ENCODE measurements at places on chromosomes 13 and 19.
A peak's percentile ranks its signal among the peaks of the same experiment; 100 is the strongest.

GRCh38 chr19:8498295-8498694 lies 4.1 kb downstream of the PRAM1 start:
- no peak for DNase-seq

- no peak for DNase-seq
Measured at GRCh38 chr13:108083056-108083455, 132.3 kb downstream of the LIG4 start.

GRCh38 chr13:23380534-23380933 lies 53.0 kb downstream of the SACS start:
- DNase-seq, result no peak

- no peak for DNase-seq
Measured at GRCh38 chr19:21314676-21315075, 14.5 kb downstream of the ZNF708 start.

DNA sequence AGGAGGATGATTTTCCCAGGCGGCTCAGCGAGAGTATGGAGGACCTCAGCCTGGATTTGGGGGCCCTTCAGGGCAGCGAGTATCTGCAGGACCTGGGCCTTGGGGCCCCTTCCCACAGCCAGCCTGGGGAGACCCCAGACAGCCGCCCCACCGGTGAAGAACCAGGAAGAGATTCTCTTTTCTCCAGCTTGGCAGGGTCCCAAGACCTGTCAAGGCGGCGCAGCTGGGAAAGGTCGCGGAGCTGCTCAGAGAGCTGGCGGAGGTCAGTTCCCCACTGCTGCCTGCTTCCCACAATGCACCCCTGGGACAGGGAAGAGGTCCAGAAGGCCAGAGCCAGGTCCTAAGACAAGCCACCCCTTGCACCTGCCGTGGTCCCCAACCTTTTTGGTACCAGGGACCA lies 24.1 kb downstream of the ARHGEF18 start:
- no peak for DNase-seq

GRCh38 chr19:11105014-11105636 lies 15.9 kb downstream of the LDLR start:
- DNase-seq, result no peak

- DNase-seq, result peak; percentile 93
Measured at GRCh38 chr13:106535552-106536243, at the start of gene EFNB2. EFNB2 (minus strand) TSS chr13:106535662; CDS start chr13:106534964, 698 bp downstream.

- no peak for DNase-seq
Measured at GRCh38 chr13:67277581-67277980, 47.4 kb upstream of the PCDH9 start.

GRCh38 chr19:13234518-13234917 lies 84.3 kb downstream of the IER2 start:
- peak; percentile 75 for DNase-seq

GRCh38 chr13:68369739-68370138 lies 1139.6 kb upstream of the PCDH9 start:
- DNase-seq, result no peak

- DNase-seq, result no peak
Measured at GRCh38 chr13:26411206-26411605, 146.3 kb upstream of the WASF3 start.

GRCh38 chr13:113964251-113964995 lies 9.5 kb downstream of the C13orf46 start:
- no peak for DNase-seq

DNA sequence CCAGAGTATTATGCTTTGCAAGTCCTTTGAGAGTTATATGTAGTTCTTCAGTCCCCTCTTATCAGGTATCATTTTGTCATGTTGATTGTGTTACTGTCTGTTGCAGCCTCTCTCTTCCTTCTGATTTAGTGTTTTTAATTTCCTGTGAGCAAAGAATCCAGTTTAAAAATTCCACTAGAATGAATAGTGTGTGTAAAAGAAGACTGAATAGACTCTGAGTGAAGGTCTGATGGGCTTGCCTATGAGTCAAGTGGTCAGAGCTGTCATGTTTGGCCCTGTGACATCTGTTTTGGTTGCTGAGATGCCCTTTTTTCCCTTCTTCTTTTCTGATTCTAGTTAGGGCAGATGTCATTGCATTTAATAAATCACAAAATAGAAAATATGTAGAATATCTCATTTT lies 23.3 kb upstream of the KCTD4 start:
- DNase-seq, result no peak

GRCh38 chr13:47457626-47458025 lies 543.4 kb downstream of the SUCLA2 start:
- no peak for DNase-seq

GRCh38 chr13:107241381-107241780 lies 673.4 kb upstream of the ARGLU1 start:
- DNase-seq, result no peak

DNA sequence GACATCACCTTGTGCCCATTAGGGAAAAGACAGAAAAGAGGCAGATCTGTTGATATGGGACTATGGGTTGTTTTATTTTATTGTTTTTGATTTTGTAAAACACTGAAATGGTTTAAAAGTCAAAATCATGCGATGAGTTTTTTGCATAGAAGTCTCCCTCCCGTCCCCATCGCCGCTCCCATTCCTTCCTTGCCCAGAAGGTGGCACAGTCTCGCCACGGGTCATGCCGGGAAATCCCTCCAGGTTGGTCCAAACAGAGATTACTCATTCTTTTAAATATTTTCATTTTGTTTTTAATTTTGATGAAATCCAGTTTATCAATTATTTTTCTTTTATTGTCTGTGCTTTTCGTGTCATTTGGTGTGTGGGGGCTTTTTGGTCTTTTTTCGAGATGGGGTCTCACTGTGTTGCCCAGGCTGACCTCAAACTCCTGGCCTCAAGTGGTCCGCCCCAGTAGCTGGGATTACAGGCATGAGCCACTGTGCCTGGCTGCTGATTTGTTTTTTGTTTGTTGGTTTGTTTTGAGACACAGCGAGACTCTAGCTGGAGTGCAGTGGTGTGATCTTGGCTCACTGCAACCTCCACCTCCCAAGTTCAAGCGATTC lies 9.2 kb downstream of the PGPEP1 start:
- DNase-seq, result no peak

GRCh38 chr13:43390619-43391018 lies 367.2 kb downstream of the DNAJC15 start:
- DNase-seq, result no peak

DNA sequence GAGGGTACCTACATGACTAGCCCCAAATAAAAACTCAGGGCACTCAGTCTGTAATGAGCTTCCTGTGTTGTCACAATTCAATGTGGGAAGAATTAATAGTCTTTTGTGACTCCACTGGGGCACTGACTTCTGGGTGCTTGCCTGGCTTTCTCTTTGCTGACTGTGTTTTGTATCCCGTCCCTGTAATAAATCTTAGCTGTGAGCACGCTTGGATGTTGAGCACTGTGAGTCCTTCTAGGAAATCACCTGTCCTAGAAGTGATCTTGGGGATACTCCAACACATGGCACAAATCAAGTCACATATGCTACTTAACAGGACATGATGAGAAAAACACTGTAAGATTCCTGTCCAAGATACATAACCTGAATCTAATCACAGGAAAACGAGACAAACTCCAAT lies 83.0 kb downstream of the USP12 start:
- no peak for DNase-seq

GRCh38 chr19:6062274-6062673 lies 48.0 kb downstream of the RFX2 start:
- no peak for DNase-seq

GRCh38 chr13:112828082-112828699 lies 138.4 kb downstream of the ATP11A start:
- no peak for DNase-seq

- DNase-seq, result no peak
Measured at GRCh38 chr19:41910240-41910991, 17.8 kb downstream of the ERFL start.

DNA sequence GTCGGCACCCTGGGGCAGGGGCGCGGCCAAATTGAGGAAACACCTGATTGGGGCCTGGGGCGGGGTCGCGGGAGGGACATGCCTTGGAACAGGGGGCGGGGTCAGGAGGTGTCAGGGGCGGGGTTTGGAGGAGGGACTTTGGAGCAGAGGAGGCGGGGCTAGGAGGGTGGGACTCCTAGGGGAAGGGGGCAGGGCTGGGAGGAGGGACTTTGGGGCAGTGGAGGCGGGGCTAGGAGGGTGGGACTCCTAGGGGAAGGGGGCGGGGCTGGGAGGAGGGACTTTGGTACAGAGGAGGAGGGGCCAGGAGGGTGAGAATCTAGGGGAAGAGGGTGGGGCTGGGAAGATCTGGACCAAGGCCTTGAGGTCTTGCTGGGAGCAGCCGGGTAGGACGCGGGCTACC lies 21.9 kb downstream of the GRIN2D start:
- DNase-seq, result no peak

DNA sequence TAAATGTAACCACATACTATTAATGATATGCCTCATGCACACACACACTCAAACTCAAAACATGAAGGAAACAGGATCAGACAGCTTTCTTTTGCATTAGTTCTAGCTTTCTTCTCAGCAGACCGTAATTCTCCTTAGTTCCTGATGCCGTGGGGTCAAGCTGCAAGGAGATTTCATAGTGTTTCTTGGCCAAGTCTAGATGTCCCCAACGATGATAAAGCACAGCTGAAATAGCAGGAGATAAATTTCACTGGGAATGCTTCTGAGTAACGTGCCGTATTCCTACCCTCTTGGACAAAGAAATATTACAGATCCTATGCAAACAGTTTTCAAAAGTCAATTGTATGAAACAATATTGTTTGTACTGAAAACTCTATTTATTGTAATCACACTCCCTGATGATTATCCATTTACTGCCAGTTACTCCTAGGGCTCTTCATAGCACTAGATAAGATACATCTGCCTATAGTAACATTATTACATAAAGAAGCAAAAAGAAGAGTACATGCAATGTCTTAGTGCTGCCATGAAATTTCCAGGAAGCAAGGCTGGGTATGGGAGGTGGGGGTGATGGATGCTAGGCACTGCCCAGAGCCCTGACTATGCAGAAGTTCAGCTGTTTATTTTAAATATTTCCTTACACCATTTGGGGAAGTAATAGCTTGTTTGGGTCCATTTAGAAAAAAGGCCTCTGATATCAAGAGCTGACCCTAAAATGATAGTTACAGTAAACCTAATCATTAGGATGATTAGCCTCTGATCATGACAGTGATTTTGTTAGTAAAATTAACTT lies 16.5 kb upstream of the GGACT start:
- DNase-seq, result no peak

DNA sequence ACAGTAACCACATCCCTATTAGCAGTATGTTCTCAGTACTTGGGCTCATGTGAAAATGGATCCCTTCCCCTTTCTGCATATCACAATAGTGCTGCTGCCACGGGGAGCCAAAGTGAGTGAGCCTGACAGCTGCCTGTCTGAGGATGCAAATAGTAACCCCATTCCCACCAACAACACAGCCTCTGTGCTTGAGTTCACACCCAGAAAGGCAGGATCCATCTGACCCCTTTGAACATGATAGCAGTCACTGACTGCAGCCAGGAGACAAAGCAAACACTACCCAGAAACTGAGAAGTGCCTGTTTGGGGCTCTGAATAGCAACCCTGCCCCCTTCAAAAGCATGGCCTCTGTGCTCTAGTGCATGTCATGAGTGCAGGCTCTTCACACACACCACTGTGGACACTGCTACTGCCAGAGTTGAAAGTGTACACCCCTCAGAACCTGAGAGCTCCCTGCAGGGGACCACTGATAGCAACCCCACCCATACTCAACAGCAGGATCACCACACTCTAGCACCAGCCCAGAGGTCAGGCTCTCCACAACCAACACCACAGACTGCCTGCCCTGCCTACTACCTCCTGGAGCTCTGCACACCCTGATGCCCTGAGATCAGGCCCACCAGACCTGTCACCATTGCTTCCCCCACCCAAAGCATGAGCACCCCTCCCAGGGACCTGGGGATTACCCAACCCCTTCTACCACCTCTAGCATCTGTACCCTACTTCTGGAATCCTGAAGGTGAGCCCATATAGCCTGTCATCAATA lies 1563.5 kb upstream of the PRR20A start:
- DNase-seq, result no peak

GRCh38 chr13:78465250-78465649 lies 138.1 kb downstream of the POU4F1 start:
- DNase-seq, result no peak

GRCh38 chr13:75481176-75482069 lies 546 bp downstream of the TBC1D4 start:
- peak; percentile 15 for DNase-seq

GRCh38 chr13:112956571-112957294 lies 12.3 kb upstream of the MCF2L start:
- DNase-seq, result no peak

- no peak for DNase-seq
Measured at GRCh38 chr13:28333204-28333881, 161.6 kb downstream of the FLT1 start.

GRCh38 chr13:30339738-30340330 lies 32.5 kb upstream of the KATNAL1 start:
- DNase-seq, result no peak

DNA sequence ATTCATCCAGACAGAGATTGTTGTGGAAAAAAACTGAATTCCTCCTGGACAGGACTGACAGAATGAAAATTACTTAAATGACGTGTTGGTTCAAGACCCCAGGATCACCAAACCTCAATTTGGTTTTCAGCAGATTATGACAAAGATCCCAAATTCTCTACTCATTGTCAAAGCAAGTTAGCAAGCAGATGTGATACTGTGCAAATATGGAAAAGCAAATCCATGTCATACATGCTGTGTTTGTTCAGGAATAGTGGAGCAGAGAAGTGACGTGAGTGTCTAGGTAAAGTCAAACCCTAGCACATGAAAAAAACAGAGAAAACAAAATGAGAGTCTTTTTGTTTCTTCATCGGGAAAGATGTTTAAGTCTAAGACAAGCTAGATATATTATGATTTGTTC lies 169.2 kb upstream of the NBEA start:
- no peak for DNase-seq

DNA sequence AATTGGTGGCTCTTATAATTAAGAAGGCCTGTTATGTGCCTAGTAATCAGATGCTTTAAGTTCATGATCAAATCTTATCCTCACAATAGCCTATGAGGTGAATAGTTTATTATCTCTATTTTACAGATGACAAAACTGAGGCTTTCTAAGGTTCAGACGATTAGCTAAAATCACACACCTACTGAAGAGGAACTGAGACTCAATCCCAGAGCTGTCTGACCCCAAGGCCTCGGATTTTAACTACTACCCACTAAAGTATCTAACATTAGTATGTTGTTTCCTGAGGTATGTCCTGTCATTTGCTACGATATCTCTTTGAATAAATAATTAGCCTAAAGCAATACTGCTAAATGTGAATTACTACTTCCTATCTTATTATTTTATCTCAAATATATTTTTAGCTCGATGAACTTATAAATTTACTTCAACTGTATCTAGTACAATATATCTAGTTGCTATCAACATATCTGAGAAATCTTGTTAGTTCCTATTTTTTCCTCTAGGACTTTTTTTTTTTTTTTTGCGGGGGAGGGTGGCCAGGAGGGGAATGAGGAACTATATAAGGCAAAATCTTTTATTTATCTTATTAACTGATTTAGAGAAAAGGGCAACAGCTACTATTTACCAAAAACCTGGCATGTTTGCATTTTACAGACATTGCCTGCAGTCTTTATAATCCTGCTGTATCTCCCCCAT lies 118.5 kb downstream of the ABCC4 start:
- DNase-seq, result peak; percentile 21
